ENCODE measurements at places on chromosomes 5 and 9.

DNA sequence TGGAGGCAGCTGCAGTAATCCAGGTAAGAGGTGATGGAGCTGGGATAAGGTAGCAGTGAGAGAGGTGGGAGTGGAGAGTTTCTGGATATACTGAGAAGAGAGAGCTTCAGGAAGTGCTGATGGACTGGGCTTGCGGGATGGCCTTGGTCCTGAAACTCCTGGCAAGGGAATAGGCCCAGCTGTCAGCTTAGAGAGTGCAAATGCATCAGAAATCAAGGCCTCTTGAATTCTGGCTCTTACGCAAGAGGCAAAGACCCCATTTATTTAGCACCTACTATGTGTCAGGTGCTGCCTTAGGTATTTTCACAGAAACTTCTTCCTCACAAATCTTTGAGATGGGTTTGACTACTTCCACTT, 227.2 kb upstream of the MAP3K1 start:
- no peak for DNase-seq

- no peak for DNase-seq
Observed at GRCh38 chr9:122379340-122379739, 8.5 kb downstream of the PTGS1 start.

DNA sequence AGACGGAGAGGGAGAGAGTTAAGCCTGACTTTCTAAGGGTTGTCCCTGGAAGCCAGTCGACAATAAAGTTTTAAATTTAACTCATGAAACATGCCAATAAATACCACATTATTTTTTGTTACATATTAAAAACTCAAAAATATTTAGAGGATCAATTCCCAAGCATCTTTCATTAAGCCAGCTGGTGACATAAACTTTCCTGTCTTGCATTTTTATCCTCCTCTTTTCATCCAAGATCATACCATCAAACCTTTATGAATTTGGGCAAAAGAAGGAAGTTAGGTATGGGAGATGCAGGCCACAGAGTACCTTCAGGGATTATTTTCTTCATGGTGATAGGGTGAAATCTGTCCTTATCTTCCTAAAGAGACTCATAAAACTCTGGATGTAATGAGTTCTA, 178.3 kb upstream of the FBXL17 start:
- no peak for DNase-seq

GRCh38 chr5:4939042-4939781, 200.9 kb upstream of the ADAMTS16 start:
- DNase-seq: no peak

GRCh38 chr5:54524082-54524481, 6.5 kb downstream of the SNX18 start:
- no peak for DNase-seq

- DNase-seq: no peak
Observed at GRCh38 chr9:117783828-117784227, 79.6 kb downstream of the TLR4 start.

DNA sequence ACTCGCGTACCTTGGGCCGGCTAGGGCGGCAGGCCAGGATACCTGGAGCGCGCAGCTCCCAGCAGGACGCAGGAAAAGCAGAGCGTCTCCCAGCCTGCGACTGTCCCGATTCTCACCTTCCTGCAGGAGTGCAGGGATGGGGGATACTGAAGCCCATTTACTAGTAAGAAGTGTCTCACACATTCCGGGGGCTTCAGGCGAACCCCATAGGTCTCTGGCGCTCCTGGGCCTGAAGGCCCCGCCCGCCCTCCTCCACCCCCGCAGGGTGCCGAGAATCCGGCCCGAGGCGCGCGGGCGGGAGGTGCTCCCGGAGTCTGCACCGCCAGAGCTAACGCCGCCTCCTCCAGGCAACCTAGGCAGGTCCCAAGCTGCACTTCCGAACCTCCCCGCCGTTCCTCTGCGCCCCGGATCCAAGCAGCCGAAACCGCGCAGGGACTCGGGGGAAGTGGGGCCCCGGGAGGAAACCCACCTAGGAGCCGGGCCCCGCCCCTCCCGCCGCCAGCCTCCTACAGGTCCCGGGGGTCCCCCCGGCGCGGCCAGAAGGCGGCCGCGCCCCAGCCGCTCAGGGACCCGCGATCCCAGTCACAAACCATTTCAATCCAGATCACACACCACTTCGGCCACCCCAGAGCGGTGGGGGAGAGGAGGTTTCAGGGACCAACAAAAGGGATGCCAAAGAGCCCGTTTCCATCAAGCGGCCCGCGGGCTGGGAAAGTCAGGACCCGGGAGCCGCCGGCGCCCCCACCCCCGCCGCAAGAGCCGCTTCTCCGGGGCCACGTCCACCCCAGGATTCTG, 1.2 kb downstream of the ROR2 start:
- DNase-seq: no peak

DNA sequence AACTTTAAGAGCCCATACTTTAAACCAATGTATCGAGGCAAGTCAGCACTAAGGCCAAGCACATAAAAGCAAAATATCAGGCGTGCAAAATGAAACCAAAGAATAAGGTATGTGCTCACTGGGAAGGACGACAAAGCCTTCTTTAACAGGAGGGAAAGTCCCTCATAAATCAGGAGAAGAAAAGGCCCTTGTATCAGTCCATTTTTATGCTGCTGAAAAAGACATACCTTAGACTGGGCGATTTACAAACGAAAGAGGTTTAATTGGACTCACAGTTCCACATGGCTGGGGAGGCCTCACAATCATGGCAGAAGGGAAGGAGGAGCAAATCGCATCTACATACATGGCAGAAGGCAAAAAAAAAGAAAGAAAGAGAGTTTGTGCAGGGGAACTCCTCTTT, 68.9 kb downstream of the UBE2QL1 start:
- DNase-seq: no peak

DNA sequence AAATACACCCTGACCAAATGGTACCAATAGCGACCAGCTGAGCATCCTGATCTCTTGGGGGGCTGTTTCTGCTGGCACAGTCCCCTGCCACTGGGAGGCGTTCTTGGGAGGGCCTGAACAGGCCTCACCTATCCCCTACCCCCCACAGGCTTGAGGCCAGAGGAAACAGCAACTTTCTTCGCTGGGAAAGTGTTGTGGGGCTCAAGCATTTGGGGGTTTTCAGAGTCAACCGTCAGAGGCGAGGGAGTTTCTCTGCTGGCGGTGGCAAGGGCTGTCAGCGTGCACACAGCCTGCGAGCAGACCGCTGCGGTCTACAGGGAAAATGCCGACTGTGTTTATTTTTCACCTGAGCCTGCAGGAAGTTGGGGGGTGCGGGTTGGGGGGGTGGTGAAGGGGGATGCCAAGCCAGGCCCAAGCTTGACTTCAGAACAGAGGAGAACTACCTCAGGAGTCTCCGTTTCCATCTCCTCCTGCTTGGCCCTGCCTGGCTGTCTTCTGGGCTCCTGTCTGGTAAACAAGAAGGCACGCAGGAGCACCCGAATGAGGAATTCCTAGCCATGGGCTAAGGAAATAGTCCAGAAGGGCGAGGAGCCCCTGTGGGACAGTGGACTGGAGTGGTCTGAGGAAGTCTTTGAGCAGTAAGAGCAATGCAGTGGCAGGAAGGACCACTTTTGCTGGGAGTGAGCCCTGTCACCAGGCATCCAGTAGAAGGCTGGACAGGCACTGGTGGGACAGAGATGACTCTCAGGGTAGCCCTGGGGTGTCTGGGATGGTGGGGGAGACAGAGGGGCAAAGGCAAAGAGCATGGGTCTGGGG, 18.1 kb downstream of the TCF7 start:
- no peak for DNase-seq

DNA sequence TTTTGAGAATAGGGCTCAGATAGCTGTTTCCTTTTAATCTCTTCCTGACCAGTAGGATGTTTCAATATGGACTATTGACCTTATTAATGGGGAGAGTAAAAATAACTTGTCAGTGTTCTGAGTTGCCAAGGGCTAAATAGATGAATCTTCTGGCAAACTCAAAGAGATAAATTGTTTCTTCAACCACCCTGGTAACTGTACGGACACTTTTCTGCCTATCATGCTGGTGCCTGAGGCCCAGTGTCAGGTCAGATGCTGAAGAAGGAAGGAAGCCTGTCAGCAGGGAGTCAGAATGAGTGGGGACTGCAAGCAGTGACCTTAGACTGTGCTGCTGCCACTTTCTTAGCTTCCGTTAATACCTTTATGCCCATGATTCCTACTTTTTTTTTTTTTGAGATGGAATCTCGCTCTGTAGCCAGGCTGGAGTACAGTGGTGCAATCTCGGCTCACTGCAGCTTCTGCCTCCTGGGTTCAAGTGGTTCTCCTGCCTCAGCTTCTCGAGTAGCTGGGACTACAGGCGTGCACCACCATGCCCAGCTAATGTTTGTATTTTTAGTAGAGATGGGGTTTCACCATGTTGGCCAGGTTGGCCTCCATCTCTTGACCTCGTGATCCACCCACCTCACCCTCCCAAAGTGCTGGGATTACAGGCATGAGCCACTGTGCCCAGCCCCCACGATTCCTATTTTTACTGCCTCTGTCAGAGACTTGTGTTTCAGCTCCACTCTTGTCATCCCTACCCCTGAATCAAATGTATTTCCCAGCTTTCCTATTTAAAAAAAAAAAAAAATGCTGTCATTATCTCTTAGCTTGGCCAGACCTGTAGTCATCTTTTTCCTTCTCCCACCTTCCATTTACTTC, 33.7 kb downstream of the TGFBR1 start:
- DNase-seq: no peak

DNA sequence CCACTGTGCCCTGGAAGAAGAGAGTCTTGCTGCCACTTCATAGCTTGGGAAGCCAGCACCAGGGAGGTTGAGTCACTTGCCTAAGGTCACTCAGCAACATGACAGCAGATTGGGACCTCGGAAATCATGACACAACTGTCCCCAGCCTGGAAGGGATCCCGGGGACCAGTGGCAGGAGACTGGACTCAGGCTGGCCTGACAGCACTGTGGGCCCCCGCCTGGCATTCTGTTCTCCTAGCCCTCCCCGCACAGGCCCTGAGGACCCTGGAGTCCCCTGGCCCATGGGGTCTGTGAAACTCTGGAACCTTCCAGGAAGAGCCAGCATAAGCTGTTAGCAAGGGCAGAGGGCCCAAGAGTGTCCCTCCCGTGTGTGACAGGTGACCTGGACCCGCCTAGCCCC, 64.9 kb downstream of the COL5A1 start:
- DNase-seq: no peak

DNA sequence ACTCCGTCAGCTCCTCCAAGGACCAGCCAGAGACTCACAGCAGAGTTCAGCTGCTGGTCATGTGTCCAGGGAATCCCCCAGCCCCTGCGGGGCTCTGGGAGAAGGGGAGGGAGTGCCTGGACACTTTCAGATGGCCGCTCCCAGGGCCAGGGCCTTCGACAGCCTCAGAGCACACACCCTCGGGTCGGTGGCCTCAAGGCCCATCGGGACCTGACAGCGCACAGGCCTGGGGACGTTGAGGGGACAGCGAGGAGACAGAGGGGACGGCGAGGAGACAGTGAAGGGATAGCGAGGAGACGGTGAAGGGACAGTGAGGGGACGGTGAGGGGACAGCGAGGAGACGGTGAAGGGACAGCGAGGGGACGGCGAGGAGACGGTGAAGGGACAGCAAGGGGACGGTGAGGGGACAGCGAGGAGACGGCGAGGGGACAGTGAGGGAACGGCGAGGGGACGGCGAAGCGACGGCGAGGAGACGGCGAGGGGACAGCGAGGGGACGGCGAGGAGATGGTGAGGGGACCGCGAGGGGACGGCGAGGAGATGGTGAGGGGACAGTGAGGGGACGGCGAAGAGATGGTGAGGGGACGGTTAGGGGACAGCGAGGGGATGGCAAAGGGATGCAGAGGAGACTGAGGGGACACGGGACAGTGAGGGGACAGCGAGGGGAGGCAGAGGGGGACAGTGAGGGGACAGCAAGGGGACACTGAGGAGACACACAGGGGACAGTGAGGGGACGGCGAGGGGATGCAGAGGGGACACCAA, 47.3 kb downstream of the SLC12A7 start:
- no peak for DNase-seq

DNA sequence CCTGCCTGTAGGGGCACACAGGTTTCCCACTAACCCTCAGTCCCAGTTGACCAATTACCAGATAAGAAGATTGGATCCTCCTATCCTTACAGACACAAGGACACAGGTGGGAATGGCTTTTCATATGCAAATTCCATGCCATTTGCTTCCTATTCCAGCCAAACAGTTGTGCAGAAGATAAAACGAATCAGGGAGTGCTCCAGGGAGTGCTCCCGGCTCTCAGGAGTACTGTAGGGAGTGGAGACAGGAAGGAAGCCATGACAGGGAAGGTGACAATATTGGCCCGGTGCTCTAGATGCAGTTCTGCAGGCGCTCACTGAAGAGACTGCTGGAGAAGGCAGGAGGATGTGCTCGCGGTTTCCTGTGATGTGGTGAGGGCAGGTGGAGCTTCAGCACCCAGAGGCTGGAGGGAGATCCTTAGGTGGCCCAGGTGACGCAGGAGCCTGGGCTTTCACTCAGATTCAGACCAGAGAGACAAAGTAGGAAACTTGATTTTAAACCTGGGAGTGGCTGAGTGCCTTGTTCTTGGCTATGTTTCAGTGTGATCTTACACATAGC, 260.0 kb downstream of the AUH start:
- no peak for DNase-seq

GRCh38 chr5:76960004-76960625, 7.3 kb downstream of the CRHBP start:
- DNase-seq: no peak

Measured in cortex of kidney (tissue), 1 donor.